ENCODE measurements at places on chromosomes 1 and 21. TPM values are rescaled to one million over a fixed set of nuclear protein-coding genes. Genes with fewer than 3 reads are reported as not detected.

HPCAL4 gene
- not detected for total RNA-seq

ASCL5 gene
- total RNA-seq = not detected

C1orf105 gene
- total RNA-seq = not detected

PLPPR5 gene
- total RNA-seq = 0.08 TPM

GRCh38 chr1:246153796-246154212 lies 353.3 kb downstream of the SMYD3 start:
- DNase-seq = no peak

DNA sequence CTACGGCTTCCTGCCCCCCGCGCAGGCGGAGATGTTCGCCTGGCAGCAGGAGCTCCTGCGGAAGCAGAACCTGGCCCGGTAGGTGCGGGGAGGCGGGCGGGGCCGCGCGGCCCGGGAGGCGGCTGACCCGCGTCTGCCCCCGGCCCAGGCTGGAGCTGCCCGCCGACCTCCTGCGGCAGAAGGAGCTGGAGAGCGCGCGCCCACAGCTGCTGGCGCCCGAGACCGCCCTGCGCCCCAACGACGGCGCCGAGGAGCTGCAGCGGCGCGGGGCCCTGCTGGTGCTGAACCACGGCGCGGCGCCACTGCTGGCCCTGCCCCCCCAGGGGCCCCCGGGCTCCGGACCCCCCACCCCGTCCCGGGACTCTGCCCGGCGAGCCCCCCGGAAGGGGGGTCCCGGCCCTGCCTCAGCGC lies 16.6 kb downstream of the NOC2L start:
- DNase-seq = no peak

- no peak for DNase-seq
Observed at GRCh38 chr1:188891958-188892357, 1585.7 kb downstream of the BRINP3 start.

- DNase-seq = no peak
Observed at GRCh38 chr1:93463960-93464359, 16.0 kb downstream of the FNBP1L start.

- DNase-seq = no peak
Observed at GRCh38 chr1:154743526-154744036, 126.5 kb downstream of the KCNN3 start.

DNA sequence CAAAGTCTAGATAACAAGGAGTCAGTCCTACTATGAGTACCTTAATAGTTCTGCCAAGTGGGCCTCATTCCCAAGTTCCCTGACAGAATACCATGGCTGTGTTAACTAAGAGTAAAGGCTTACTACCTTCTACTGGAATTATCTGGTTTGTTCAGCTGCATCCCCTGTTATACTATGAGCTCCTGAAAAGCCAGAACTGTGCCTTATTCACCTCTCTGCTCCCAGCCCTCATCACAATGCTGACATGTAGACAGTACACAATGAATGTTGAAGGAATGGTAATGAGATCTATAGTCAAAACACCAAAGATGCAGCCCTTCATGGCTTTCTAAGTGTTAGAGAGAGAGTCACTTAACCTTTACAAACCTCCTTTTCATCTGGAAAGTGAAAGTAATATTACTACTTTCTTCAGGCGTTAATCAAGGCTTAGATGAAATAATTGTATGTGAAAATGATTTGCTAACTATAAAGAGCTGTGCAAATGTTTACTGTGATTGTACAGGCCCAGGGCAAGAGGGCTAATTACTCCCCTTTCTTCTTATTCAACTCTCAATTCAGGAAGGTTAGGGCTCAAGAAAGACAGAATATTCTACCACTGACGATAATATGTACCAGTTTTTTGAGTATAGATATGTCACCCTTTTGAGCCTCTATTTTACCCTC lies 70.3 kb upstream of the MROH9 start:
- DNase-seq = no peak

- no peak for DNase-seq
Observed at GRCh38 chr1:147822292-147822691, 61.9 kb upstream of the GJA5 start.

DNA sequence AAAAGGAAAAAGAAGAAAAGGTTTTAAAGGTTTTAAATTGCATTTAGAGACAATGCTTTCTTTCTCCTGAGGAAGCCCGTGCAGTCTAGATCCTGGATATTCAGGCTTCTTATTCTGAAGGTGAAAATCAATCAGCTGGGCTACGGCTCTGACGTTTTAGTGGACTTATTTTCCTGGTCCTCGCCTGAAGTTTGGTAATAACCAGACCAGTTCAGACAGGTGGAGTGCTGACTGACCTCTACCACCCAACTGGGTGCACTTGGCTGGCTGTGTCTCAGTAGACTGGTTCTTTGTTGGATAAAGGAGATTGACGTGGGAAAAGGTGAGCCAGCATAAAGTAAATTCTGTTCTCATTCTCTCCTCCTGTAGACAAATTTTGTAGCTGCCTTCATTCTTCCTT lies 7.2 kb upstream of the ATP1A1 start:
- no peak for DNase-seq

Measured in ureter (tissue), 1 donor.